ENCODE measurements at places on chromosomes 5 and 9.

DNA sequence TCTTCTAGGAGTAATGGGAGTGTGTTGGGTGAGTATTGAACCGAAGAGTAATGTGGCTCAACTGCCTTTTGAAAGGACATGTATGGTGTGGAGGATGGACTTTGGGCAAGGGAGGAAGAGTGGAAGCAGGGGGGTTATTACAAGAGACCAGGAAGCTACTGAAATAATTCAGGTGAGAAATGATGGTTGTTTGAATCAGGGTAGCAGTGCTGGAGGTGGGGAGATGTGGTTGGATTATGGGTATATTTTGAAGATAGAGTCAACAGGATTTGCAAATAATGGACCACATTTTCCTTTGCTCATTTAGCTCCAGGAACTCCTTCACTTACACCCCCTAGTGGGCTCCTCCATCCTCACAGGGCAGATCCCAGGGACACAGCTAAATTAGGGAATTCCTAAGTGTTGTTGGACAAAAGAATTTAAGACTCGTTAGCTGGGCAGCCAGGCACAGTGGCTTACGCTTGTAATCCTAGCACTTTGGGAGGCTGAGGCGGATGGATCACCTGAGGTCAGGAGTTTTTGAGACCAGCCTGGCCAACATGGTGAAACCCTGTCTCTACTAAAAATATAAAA lies 1.2 kb upstream of the SLC4A9 start:
- no peak for DNase-seq

- DNase-seq: no peak
These were observed 3.2 kb downstream of the WDR5 start for GRCh38 chr9:134139081-134139480.

DNA sequence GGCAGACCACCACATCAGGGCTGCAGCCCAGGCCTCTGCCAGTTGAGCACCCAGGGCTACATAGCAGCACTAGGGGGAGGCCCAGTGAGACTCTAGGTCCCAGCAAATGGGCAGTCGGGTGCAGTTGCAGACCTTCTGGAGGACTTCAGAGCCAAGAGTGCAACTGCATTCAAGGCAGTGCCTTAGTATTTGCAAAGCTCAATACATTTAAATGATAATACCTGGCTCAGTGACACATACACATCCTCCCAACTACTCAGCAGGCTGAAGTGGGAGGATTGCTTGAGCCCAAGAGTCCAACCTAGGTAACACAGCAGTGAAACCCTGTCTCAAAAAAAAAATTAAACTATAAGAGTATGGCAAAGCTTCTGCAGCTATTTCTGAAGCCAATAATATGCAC lies 38.6 kb upstream of the TMOD1 start:
- no peak for DNase-seq

DNA sequence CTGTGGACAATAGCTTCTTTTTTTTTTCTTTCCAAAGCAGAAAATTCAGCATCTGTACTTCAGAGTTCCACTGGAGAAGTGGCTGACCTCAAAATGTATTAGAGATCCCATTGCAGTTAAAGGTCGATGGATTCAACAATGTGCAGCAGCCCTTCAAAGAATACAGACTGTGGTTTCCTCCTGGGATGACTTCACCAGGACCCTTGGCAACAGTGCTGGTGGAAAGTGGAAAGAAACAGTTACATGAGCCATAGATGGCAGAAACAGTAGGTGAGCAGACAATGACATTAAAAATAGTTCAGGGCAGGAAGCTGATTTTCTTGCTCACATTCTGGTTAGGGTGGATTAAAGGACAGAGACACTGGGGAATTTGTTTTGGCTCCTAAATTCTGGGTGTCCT lies 62.4 kb downstream of the SLC28A3 start:
- no peak for DNase-seq

GRCh38 chr5:147092044-147092443 lies 142.8 kb upstream of the STK32A start:
- no peak for DNase-seq

GRCh38 chr5:32474209-32474854 lies 29.8 kb upstream of the ZFR start:
- no peak for DNase-seq

- no peak for DNase-seq
These were observed 49.2 kb downstream of the COX7C start for GRCh38 chr5:86666981-86667380.

DNA sequence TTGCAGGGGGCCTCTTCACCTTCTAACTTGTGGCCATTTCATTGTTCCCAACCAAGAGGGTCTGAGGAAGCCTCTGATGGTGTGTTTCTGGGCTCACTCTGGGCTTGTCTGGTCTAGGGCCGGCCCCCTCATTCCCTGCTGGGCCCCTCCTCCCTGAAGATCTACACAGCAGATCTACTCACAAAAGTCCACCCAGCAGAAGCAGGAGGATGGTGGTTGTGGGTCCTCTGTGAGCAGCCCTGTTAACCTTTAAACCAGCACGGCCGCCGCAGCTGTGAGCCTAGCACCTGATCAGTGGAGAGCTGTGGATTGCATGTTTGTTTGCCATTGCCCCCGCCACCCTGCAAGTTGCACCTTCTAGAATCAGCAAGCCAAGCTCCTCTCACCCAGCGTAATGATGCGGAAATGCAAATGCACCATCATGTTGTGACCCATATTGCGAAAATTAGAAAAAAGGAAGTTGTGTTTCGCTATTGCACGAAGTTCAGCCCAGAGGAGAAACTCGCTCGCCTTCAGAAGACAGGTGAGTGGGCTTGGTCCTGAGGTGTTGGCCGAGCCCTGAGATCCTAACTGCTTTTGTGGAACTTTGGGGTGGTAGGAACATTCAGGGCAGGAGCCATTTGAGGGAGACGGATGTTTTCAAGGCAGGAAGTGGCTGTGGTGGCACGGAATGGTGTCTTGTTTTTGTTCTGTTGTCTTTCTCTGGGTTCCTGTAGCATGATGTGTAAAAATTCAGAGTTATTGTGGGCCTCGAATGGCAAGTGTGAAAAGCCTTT lies 16.7 kb downstream of the FGD3 start:
- DNase-seq: peak; percentile 68

- DNase-seq: no peak
These were observed 27.2 kb downstream of the PAM start for GRCh38 chr5:102782217-102782872.

GRCh38 chr9:115050002-115050490 lies 67.9 kb downstream of the TNC start:
- DNase-seq: no peak

GRCh38 chr9:137764981-137765380 lies 112.6 kb upstream of the CACNA1B start:
- DNase-seq: no peak

DNA sequence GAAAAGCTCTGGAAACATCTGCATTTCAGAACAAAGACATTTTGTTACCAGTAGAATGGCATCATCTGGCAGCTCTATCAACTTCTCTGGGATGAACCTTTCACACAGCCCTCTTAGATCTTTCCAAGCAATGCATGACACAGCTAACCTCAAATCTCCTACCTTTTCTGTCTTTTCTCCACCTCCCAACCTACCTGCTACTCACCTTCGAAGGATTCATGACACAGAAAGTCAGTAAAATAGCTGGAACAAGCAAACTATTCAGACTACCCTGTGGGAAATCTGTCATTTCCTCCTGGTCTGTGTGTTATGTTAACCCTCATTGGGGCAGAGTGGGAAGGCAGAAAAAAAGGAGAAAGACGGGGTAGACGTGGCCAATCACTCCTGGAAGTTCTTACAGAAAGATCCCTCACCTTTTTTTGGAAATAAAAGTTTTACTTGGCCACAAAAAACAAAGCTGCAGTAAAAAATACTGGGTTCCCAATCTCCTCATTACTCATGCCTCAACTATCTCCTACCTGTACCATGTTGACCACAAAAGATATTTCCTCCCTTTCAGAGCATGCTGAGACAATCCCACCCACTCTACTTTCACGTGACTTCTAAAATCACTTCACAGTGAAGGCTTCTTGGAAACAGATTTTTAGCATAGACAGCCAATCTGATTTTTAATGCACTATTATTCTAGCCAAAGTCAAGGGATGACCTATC lies 362.1 kb upstream of the RFX3 start:
- no peak for DNase-seq

DNA sequence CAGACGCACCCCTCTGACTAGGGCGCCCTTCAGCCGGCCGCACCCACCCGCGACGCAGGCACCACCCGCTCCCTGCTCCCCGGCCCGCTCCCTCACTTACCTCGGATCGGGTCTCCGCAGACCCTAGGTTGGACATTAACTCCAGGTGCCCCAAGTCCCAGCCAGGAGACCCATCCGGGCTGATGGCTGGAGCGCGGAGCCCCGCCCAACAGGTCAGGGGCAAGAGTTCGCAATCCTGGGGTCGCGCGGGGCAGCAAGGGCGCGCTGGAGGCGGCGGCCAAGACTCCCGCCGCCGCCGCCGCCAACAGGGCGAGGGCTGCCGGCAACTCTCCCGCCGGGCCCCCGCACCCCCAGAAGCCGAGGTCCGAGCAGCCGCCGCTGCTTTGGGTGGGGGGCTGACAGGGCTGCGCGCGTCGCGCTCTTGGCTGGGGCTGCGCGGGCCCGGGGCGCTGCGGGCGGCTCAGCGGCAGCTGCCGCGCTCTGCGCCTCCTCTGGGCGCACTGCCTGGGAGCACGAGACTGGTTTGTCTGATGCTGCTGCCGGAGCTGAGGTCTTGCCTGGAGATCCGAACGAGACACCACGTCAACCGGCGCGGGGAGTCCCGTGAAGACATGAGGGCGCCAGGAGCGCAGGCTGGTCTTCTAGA lies at the start of gene GDNF:
Gene GDNF (minus strand): TSS at position 635 of the 646 bp plus-strand sequence. CDS start 5,245 bp downstream, outside the sequence.
- DNase-seq: no peak

DNA sequence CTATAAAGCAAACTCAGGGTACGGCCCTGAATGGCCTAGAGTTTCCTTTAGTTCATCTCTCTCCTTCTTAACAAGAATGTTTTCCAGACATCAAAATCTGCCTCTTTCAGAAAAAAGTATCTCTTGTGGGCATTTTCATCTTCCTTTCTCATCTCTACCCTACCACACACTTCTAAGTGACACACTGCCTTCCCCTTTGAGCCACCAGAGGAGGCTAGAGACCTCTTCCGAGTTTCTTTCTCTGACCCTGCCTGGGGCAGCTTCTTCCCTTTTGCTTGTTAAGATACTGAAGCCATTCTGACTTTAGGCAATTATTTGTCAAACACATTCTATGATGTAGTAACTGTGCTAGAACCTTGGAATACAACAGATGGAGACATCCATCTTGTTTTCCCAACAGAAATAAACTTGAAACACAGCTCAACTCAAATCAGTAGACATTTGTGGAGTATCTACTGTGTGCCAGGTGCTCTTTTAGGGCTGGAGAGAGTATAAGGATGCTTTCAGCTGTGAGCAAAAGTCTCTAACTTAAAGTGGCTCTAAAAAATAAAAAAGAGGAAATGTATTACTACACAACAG lies 8.6 kb upstream of the SV2C start:
- no peak for DNase-seq

DNA sequence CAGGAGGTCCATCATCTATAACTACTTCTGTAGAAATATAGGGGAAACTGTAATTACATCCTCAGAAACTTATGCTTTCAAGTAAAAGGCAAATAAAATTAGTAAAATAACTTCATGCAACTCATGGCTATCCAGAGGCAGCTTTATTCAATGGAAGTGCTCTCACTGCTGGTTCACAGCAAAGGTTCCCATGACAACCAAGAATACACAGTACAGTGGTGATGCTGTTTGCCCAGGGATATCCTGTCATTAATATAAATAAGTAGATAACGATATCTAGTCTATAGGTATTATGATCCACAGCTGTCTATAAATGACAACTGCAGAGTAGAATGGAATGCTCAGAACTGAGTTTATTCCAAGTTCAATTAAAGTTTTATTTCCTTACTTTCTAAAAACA lies 390.3 kb downstream of the PDE4D start:
- DNase-seq: no peak

DNA sequence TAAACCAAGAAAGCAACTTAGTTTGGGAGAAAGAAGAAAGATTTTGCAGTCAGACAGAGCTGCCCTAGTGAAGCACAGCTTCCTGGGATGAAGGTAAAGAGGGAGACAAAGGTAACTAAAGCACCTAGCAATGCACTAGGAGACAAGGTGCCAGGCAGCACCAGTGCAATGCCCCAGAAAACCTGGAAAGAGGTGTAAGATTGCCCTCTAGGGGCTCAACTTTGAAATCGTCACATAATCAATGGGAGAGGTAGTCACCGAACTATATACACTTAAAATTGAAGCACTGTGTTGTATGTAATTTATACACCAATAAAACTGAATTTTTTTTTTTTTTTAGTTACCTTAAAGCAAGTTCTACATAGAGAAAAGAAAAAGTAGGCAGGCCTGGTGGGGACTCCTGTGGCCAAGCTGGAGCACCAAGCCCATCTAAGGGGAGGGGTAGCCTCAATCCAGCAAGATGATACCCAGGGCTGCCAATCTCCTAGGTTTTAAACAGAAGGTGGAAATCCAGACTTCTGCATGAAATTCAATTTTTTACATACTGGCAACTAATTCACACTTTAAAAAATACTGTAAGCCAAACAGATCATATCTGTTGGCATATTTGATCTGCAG lies 48.2 kb downstream of the CDK5RAP2 start:
- DNase-seq: no peak

GRCh38 chr5:54579591-54580295 lies 62.2 kb downstream of the SNX18 start:
- no peak for DNase-seq

- DNase-seq: no peak
These were observed 580 bp upstream of the PRRX2 start for GRCh38 chr9:129664746-129665388.
